ENCODE measurements at places on chromosomes 5 and 9.

- DNase-seq, result no peak
Measured at GRCh38 chr5:143642791-143643190, 169.2 kb upstream of the HMHB1 start.

- DNase-seq, result no peak
Measured at GRCh38 chr9:97962136-97962535, 21.0 kb upstream of the ANP32B start.

- DNase-seq, result no peak
Measured at GRCh38 chr5:149298842-149299404, 27.3 kb downstream of the AFAP1L1 start.

DNA sequence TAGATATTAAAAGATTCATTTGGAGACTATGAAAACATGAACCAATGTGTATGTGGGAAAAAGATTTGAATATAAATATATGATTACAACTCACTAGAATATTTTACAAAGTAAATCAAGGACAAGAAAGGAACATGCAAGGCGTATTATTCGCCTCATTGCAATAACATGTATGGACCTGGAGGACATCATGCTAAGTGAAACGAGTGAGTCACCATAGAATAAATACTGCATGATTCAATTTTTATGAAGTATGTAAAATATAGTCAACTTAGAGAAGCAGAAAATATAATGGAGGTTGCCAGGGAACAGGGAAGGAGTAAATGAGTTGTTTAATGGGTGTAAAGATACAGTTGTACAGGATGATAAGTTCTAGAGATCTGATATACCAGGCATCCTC, 4.9 kb downstream of the TXNDC8 start:
- DNase-seq, result no peak

GRCh38 chr9:91714020-91714806, 235.8 kb downstream of the ROR2 start:
- DNase-seq, result peak; percentile 74

DNA sequence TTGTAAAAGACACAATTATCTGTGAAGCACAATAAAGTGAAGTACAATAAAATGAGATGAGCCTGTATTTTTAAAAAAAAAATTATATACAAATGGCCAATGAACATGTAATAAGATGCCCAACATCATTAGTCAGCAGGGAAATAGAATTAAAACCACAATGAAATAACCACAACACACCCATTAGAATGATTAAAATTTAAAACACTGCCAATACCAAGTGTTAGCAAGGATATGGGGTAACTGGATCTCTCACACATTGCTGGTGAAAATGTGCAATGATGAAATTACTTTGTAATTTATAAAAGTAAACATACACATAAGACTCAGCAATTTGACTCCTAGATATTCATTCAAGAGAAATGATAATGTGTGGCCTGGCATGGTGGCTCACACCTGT, 62.8 kb downstream of the SHOC1 start:
- DNase-seq, result no peak

DNA sequence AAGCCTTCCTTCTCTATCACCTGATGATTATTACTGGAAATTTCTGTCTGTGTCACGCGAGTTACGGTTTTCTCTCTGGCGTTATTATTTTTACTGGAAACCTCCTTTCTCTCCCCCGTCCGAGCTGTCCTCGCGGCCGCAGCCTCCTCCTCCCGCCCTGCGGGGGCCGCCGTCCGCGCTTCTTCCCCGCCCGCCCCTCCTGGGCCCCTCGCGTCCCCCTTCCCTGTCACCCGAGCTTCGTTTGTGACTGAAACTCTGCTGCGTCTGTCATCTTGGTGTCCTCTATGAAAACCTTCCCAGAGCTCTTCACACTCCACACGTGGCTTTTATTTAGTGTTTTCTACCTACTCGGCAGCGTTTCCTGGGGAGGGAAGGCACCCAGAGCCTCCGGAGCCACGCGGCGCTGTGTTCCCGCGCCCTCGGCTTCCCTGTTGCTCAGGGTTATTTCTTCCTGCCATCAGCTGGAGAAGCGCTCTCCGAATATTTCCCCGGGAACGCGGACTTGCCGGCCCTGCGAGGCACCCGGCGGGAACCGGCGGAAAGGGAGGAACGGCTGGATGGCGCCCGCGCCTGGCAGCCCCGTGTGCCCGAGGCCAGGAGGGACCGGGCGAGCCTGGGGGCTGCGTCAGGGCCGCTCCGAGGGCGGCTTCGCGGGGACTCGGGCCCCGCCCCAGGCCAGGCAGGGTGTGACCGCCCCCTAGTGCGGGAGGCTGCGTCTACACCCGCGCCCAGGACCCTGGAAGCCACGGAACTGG, 33.9 kb downstream of the TRIP13 start:
- no peak for DNase-seq

DNA sequence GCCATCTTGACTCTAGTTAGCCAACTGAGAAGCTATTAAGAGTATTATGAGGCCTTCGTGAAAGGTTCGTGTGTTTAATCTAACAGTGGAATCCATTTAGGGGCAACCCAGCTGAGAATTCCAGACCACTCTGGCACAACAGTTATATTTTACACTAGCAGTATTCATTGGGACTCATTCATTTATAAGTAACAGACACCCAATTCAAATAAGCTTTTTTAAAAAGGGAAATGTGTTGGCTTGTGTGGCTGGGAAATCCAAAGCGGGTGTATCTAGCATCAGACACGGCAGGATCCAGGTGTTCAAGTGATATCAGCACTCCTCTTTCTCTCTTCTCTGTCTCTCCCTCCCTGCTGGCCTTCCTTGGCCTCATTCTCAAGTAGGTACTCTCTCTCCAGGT, 46.0 kb upstream of the SHC3 start:
- DNase-seq, result no peak

GRCh38 chr5:133968204-133968980, at the start of gene C5orf15:
Gene C5orf15, minus strand, starts transcription at chr5:133968625. Its CDS starts 41 bp downstream, at chr5:133968584.
- DNase-seq, result peak; percentile 92
